NAMALWA (cell line): ENCODE measurements at places on chromosomes 4 and X.

- DNase-seq: no peak
These were observed 242.0 kb downstream of the MAPK10 start for GRCh38 chr4:86117705-86118302.

- DNase-seq: no peak
These were observed 69.3 kb downstream of the AMMECR1 start for GRCh38 chrX:110248578-110248977.

- no peak for DNase-seq
These were observed 1.9 kb downstream of the MAGEB1 start for GRCh38 chrX:30248854-30249253.

- peak; percentile 38 for DNase-seq
These were observed 15.2 kb upstream of the RUFY3 start for GRCh38 chr4:70706516-70706915.

DNA sequence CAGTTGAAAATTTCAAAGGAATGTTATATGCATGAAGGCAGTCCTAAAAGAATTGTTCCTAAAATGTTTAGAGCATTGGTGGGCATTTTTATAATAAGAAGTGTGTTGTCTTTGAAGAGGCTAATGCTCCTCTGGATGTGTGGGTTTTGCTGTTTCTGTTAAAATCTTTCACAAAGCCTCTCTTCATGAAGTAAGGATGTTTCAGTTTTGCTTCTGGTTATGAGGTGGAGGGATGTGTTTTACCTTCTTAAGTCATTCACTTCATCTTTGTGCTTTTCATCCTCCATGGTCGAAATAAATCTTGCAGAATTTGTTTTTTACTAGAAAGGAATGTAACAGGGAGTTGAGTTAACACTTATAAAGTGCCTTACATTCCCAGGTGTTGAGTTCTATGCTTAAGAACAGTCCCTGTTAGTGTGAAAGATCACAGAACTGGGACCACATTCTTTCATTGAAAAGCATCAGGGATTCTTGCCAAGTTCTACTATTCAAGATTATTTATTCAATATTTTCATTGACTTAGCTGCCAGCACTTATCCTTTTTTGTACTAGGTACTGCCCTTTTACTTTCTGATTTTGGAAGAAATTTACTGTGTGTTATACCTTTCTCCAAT, 21.1 kb downstream of the FHIP1A start:
- no peak for DNase-seq

GRCh38 chr4:61571761-61572559, 371.8 kb downstream of the ADGRL3 start:
- no peak for DNase-seq

GRCh38 chr4:123562994-123563750, 166.6 kb downstream of the SPRY1 start:
- no peak for DNase-seq

DNA sequence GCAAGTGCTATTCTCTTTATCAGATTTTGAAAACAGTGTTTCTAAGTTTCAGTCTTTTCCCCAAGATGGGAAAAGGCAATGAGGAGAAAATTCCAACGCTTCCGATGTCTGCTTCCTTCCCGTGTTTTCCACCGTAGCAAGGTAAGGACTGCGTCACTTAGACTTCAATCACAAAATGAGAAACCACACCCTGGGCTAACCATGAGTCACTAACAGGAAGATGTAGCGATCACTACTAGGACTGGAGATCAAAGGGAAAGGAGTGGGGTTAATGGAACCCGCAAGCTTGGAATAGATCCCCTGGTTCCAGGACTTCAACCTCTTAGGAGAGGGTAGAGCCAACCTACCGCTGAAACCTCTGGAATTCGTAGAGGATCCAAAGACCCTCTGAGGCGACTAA, 250.7 kb upstream of the ZFP42 start:
- DNase-seq: no peak

DNA sequence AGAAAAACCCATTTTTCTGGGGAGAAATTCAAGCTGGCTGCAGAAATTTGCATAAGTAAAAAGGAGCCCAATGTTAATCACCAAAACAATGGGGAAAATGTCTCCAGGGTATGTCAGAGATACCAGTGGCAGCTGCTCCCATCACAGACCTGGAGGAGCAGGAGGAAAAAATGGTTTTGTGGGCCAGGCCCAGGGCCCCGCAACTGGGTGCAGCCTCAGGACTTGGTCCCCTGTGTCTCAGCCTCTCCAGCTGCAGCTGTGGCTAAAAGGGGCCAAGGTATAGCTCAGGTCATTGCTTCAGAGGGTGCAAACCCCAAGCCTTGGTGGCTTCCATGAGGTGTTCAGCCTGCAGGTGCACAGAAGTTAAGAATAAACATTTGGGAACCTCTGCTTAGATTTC, 536.4 kb upstream of the FRG1 start:
- DNase-seq: no peak

- DNase-seq: no peak
These were observed 310.3 kb upstream of the SLIT2 start for GRCh38 chr4:19941434-19941833.

- DNase-seq: peak; percentile 17
These were observed 82.9 kb downstream of the RTL5 start for GRCh38 chrX:72048510-72049455.

GRCh38 chr4:39181520-39181904, 817 bp upstream of the WDR19 start:
- no peak for DNase-seq

GRCh38 chrX:105870445-105870844, 48.1 kb downstream of the NRK start:
- DNase-seq: no peak
